ENCODE measurements at places on chromosomes 6 and 20. TPM values are rescaled to one million over a fixed set of nuclear protein-coding genes. Genes with fewer than 3 reads are reported as not detected.

The ARFGEF3 gene
- total RNA-seq = 0.47 TPM

DNA sequence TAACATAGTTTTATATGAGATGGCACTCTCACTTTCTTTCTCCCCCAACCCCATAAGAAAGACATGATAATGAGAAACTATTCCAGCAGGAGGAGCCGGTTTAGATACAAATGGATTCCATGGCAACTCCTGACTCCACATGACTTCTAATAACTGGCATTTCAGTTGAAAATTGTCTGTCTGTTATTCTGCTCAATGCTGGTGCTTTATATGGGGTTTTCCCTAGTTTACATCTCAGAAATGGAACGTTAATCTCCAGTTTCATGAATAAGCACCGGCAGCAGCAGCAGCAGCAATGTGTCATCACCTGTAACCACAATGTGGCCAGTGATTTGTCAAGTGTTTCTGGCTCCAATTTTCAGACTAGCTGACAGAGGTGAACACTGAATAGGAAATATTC is 8.0 kb upstream of the SIM1 start:
- H3K4me3 ChIP-seq = no peak overlapping the region
- no peak overlapping the region for H3K27ac ChIP-seq
- peaks cover 15% of the 10 kb centered on the region for H3K4me1 ChIP-seq
- H3K27me3 ChIP-seq = peaks cover 72% of the 10 kb centered on the region

The B3GAT2 gene
- total RNA-seq = 0.05 TPM

DNA sequence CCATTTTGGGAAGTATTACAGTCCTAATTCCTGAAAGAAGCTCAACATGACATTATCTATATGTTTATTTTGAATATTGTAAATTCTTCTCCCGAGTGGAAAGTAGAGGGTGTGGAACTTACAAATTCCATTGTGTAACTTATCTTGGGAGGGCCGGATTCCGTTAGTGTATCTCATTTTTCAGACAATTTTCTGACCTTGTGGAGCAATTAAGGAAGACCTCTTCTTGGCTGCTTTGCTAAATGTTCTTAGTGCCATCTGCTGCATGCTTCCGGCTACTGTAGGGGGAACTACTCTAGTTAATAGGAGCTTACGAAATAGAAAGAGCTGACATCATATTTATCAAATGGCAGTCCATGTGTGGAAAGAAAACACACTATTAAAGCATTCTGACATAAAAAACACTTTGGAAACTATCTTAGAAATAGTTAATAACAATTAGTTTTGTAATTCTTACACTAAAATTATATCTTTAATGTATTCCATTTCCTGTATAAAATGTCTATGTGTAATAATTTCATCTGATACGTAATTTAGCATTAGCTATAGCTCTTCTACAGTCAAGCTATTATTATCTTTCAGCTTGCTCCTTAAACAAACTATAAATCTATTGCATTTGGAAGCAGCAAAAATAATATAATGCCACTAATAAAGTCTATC is 41.5 kb upstream of the KCNQ5 start:
- H3K27ac ChIP-seq = no peak overlapping the region
- H3K27me3 ChIP-seq = peaks cover 10% of the 10 kb centered on the region
- H3K4me3 ChIP-seq = no peak overlapping the region
- DNase-seq = no peak
- H3K36me3 ChIP-seq = no peaks in the 10 kb centered on the region

The TCF15 gene
- total RNA-seq = 0.12 TPM

DNA sequence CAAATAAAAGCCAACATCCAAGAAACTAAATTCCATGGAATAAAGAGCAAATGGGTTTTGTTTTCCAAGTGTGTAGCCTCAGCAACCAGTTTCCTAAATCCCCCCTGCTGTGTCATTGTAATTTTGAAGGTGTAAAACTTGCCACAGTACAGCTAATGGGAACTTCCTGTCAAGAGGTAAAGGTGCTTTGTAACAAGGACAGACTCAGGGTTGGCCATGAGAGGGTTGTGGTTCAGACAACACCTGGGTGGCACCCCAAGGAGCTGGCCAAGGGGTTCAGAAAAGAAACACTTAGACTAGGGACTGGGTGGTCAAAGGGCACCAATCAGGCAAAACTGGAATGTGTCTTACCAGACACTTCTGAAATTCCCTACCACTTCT is 52.4 kb upstream of the LYRM2 start:
- H3K27me3 ChIP-seq = no peaks in the 10 kb centered on the region
- peak overlapping the region; percentile 67 for H3K27ac ChIP-seq
- H3K4me1 ChIP-seq = peaks cover 5% of the 10 kb centered on the region
- DNase-seq = no peak
- peaks cover 77% of the 10 kb centered on the region for H3K36me3 ChIP-seq
- H3K4me3 ChIP-seq = no peak overlapping the region

GRCh38 chr6:160137989-160138835 is 16.6 kb downstream of the SLC22A1 start:
- H3K27me3 ChIP-seq = no peaks in the 10 kb centered on the region
- H3K27ac ChIP-seq = peak overlapping the region; percentile 35
- no peaks in the 10 kb centered on the region for H3K36me3 ChIP-seq
- H3K4me1 ChIP-seq = peaks cover 15% of the 10 kb centered on the region
- H3K4me3 ChIP-seq = no peak overlapping the region
- DNase-seq = peak; percentile 89

- no peak overlapping the region for H3K4me3 ChIP-seq
- no peaks in the 10 kb centered on the region for H3K4me1 ChIP-seq
- H3K36me3 ChIP-seq = no peaks in the 10 kb centered on the region
These were observed 44.7 kb downstream of the PACRG start for GRCh38 chr6:162772466-162772865.

DNA sequence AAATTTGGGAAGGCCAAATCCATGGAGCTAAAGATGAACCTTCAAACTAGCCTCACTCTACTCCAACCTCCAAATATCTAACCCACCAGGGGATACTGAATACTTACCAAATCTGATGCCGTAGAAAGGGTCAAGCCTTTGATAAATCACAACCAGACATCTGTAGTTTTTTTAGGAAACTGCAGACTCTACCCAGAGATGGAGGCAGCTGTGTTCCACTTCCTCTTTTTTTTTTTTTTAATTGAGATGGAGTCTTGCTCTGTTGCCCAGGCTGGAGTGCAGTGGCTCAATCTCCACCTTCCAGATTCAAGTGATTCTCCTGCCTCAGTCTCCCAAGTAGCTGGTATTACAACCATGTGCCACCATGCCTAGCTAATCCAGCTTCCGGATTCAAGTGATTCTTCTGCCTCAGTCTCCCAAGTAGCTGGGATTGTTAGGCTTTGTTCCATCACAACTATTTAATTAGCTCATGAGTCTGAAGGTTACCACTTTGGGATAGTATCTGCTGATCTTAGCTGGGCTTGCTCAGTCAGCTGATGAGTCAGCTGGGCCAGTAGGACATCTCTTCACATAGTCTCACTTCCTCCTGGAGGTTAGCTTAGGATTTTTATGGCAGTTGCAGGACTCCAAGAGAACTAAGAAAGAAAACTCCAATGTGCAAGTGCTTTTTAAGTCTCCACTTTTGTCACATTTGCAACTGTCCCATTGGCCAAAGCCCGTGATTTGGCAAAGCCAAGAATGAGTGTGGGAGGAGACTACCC is 13.3 kb downstream of the FRK start:
- H3K4me1 ChIP-seq = no peaks in the 10 kb centered on the region
- no peak overlapping the region for H3K4me3 ChIP-seq
- no peaks in the 10 kb centered on the region for H3K36me3 ChIP-seq
- peaks cover 8% of the 10 kb centered on the region for H3K27me3 ChIP-seq
- DNase-seq = no peak

- no peak for DNase-seq
- no peak overlapping the region for H3K4me3 ChIP-seq
- H3K27ac ChIP-seq = no peak overlapping the region
- H3K4me1 ChIP-seq = no peaks in the 10 kb centered on the region
These were observed 72.3 kb upstream of the CCN2 start for GRCh38 chr6:132023490-132023889.

GRCh38 chr6:53311586-53311935 is 37.2 kb downstream of the ELOVL5 start:
- peaks cover 78% of the 10 kb centered on the region for H3K4me1 ChIP-seq
- peaks cover 11% of the 10 kb centered on the region for H3K36me3 ChIP-seq
- H3K27me3 ChIP-seq = no peaks in the 10 kb centered on the region
- no peak for DNase-seq
- H3K27ac ChIP-seq = peak overlapping the region; percentile 72

GRCh38 chr6:65116326-65116725 is 590.7 kb downstream of the EYS start:
- H3K27ac ChIP-seq = no peak overlapping the region
- no peaks in the 10 kb centered on the region for H3K4me1 ChIP-seq
- no peaks in the 10 kb centered on the region for H3K27me3 ChIP-seq
- H3K4me3 ChIP-seq = no peak overlapping the region

- peaks cover 35% of the 10 kb centered on the region for H3K27me3 ChIP-seq
- H3K4me3 ChIP-seq = no peak overlapping the region
- DNase-seq = peak; percentile 89
- H3K36me3 ChIP-seq = no peaks in the 10 kb centered on the region
These were observed 3.5 kb upstream of the SNAI1 start for GRCh38 chr20:49979030-49979832.

The B3GALT4 gene
- 4.1 TPM for total RNA-seq

DNA sequence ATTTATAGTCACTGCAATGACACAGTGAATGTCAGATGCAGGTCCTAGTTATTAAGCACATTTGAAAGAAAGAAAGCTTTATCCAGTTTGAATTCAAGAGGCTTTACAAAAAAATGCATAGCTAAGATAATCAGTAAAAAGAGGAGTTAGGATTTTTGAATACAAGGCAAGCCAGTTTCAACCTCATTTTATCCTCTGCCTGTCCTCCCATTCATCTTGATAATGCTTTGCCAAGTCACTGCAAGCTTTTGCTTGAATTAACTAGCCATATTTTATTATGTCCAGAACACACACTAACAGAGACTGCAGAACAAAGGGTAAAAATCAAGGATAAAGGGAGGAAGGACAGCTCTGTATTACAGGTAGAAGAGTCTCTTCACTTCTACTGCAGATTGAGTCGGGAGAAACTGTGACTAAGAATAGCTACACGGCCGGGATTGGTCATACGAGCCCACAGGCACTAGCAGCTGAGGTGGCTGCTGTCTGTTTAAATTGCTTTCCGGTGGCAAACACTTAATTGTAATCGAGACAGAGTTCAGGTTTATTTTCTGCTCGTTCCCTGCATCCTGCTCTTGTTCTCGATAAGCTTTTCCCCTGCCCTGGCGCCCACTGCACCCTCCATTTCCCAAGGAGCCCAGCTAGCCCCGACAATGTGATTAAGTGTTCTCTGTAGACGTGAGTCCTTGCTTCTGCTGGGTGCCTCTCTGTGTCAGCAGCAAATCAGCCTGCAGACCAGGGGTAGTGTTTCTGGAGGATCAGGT is 30.5 kb upstream of the AKAP12 start:
- H3K27ac ChIP-seq = no peak overlapping the region
- no peak for DNase-seq
- H3K4me1 ChIP-seq = no peaks in the 10 kb centered on the region
- H3K4me3 ChIP-seq = no peak overlapping the region
- no peaks in the 10 kb centered on the region for H3K36me3 ChIP-seq

The NKX2-2 gene
- total RNA-seq = not detected

The WDR46 gene
- total RNA-seq = 106 TPM

DNA sequence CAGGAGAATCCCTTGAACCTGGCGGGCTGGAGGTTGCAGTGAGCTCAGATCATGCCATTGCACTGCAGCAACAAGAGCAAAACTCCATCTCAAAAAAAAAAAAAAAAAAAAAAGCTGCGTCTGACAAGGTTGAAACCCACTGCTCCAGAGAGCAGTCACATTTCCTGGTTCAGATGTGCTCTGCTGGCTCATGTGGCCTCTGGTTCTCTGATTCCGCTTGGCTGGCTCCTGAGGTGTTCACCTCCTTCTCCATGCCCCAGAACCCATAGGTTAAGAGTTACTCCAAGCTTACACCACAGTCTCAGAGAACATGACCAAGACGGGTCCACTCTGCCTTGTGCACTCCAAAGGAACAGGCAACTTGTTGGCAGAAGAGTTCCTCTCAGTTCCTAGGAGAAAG is 8.8 kb upstream of the CNR1 start:
- H3K4me1 ChIP-seq = no peaks in the 10 kb centered on the region
- no peaks in the 10 kb centered on the region for H3K36me3 ChIP-seq
- no peak for DNase-seq

DNA sequence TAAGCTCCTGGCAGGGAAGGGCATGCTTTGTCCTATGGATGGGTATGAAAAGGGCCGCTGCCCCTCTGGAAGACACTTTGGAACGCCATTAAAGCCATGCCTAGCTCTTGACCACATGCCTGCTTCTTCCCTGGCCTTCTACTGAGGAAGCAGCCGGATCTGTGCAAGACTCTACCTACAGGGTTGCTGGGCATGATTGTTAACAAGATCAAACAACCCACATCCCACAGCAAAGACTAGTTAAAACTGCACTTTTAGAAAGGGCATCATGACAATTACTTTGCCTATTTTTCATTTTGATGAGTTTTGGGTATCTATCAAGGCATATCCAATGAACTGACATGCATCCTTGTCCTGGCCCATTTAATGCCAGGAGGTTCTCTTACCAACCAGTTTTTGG is 25.5 kb downstream of the NSFL1C start:
- DNase-seq = no peak
- no peaks in the 10 kb centered on the region for H3K27me3 ChIP-seq
- H3K4me3 ChIP-seq = no peak overlapping the region

The RSPH4A gene
- total RNA-seq = 0.14 TPM

The C6orf58 gene
- not detected for total RNA-seq

DNA sequence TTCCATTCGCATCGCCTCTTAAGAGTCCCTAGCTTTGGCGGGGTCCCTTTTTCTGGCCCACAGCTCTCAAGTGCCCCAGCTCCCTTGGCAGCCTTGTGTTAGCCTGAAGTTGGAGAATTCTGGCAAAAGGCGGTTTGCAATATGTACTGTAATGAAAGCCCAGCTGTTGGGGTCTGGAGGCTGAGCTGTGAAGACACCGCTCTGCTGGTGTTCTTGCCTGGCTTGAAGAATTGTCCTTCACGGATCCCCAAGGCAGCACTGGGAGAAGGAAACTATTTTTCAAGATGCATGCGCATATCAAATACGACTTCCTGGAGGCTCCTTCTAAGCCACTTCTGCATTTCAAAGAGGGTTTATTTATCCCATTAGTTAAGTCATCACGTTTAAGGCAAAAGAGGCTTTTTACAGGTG is 21.4 kb upstream of the CITED2 start:
- H3K4me3 ChIP-seq = no peak overlapping the region
- H3K27ac ChIP-seq = no peak overlapping the region
- peaks cover 15% of the 10 kb centered on the region for H3K27me3 ChIP-seq
